Foreskin keratinocyte (primary cell): ENCODE measurements at places on chromosomes 7 and 10. TPM values are rescaled to one million over a fixed set of nuclear protein-coding genes. Genes with fewer than 3 reads are reported as not detected.

DNA sequence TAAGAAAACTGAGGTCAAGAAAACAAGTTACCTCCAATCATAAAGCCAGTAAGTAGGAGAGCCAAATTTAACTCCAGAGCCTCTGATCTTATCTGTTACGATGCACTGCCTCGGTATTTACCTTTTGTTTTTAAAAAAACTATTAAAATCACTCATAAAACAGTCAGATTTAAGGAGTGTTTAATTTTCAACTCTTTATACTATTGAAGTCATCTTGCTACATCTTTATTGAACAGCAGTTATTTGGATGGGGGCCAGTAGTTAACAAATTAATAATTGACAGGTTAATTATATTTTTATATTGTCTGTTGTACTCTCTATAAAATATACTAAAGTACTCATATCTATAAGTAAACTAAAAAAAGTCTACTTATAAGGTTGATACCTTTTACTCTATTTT, 24.6 kb downstream of the ADIRF start:
- DNase-seq: no peak

DNA sequence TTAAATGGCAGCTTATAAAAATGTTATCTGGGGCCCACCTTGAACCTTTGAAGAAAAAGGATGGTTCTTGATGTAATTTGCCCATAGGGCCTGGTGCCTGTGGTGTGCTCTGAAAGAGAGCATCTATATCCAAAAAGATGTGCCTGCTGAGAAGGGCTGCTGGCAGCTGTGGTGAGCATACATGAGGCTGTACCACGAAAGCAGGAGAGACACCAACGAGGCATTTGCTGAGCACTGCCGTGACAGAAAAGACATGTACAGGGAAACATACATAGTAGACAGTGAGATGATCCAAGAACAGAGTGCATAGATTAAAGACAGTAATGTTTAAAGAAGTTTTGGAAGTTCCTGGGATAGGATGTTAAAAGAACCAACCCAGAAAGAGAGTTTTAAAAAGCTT, 664.5 kb downstream of the PHTF2 start:
- DNase-seq: no peak

- no peak for DNase-seq
Measured at GRCh38 chr10:83515001-83515400, 624.3 kb upstream of the GHITM start.

DNA sequence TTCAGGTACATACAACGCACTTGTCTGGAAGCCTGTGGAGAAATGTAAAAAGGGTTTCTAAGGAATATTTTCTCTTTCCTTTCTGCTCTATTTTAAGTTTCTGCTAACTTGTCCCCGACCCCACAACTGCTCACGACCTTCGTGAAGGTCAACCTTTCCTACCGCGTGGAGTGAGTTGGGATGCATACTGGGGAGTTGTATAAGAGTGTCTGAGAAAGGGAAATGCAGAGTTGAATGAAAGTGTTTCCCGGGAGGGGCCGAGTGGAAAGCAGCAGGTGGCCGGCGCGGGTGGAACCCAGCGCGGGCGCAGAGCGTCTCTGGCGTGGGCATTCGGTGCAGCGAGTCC, 17.9 kb upstream of the ACBD5 start:
- DNase-seq: no peak

DNA sequence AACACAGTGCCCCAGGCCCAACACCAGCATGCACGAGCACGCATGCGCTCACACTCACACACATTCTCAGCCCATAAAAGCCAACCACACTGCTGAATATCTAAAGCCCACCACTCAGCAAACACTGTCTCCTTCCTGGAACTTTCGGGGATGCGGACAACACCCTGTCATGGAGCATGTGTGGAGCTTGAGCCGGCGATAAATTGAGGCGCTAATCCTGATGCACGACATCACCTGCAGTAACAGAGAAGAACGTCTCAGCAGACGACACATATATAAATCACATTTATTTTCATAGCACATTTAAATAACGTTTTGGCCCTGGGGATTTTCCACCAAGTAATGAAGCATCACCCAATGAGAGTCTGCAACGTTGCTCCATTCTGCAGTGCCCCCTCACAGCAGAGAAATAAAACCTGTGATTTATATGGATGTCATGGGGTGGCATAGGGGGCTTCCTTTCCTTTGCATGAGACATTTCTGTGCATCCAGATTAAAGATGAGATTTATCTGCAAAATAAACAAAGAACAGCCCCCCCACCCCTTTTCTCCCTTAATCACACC, 267.7 kb upstream of the NFE2L3 start:
- DNase-seq: no peak

GRCh38 chr7:80057488-80057887, 77.1 kb upstream of the GNAI1 start:
- DNase-seq: no peak

- no peak for DNase-seq
Measured at GRCh38 chr7:930975-931758, 23.3 kb downstream of the ADAP1 start.

GRCh38 chr10:117581961-117582360, 39.4 kb downstream of the EMX2 start:
- no peak for DNase-seq

GRCh38 chr7:84953234-84953633, 233.6 kb downstream of the SEMA3D start:
- no peak for DNase-seq

- no peak for DNase-seq
Measured at GRCh38 chr10:59176241-59177030, at the start of gene PHYHIPL. PHYHIPL (plus strand) TSS chr10:59176643; CDS start chr10:59176854, 211 bp downstream.

DNA sequence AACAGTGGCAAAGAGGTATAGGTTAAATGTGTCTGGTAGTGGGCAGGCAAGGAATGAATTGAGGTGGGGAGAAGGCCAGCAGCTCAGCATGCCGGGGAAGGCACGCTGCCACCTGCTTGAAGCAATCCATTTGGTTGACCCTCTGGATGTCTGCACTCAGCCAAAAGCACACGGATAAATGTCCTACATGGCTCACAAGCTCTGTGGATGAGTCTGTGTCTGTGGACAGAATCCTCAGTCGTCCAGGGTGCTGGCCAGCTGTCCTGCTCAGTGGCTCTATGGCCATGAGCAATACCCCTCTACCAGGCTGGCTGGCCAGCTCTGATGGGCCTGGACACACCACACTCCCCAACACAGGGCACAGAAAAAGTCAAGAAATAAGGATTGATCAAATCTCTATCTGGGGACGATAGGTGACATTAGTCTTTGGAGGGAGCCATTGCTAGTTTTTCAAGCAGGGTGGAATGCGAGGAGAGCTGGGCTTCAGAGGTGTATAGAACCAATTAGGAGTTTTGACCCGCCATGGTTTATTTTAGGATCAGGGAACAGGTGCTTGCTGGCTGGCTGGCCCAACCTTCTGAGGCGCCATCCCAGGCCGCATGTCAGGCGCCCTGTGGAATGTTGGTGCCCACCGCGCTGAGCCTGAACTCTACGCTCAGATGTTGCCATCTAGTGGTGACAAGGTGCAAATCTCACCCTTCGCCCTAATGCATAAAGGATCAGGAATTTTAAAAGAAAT, 493.4 kb downstream of the TNS3 start:
- DNase-seq: no peak

- no peak for DNase-seq
Measured at GRCh38 chr7:132608523-132608922, 32.3 kb upstream of the PLXNA4 start.

DNA sequence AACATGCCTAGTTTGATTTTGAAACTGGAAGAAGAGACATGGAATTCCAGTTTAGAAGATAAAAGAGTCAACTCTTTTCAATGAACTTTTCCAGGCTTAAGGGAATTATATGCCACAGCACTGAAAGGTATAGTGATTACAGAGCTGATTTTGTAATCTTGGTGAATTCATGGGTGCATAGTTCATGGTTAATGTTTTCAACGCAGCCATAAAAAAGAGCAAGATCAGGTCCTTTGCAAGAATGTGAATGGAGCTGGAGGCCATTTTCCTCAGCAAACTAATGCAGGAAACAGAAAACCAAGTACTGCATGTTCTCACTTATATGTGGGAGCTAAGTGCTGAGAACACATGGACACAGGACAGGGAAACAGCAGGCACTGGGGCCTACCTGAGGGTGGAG, 94.2 kb downstream of the CUBN start:
- DNase-seq: no peak

- no peak for DNase-seq
Measured at GRCh38 chr10:38032886-38033285, 22.4 kb downstream of the ZNF33A start.

GRCh38 chr7:36723951-36724664, at the start of gene AOAH:
AOAH (minus strand) TSS chr7:36724494; CDS start chr7:36724148, 346 bp downstream.
- DNase-seq: no peak

- DNase-seq: no peak
Measured at GRCh38 chr7:150629347-150629746, 2.8 kb downstream of the GIMAP6 start.

- DNase-seq: no peak
Measured at GRCh38 chr10:73459683-73460314, 26.4 kb upstream of the MSS51 start.

GRCh38 chr7:468681-469562, 50.7 kb downstream of the PDGFA start:
- DNase-seq: no peak

- DNase-seq: no peak
Measured at GRCh38 chr10:5971886-5972285, 5.5 kb downstream of the IL15RA start.

DNA sequence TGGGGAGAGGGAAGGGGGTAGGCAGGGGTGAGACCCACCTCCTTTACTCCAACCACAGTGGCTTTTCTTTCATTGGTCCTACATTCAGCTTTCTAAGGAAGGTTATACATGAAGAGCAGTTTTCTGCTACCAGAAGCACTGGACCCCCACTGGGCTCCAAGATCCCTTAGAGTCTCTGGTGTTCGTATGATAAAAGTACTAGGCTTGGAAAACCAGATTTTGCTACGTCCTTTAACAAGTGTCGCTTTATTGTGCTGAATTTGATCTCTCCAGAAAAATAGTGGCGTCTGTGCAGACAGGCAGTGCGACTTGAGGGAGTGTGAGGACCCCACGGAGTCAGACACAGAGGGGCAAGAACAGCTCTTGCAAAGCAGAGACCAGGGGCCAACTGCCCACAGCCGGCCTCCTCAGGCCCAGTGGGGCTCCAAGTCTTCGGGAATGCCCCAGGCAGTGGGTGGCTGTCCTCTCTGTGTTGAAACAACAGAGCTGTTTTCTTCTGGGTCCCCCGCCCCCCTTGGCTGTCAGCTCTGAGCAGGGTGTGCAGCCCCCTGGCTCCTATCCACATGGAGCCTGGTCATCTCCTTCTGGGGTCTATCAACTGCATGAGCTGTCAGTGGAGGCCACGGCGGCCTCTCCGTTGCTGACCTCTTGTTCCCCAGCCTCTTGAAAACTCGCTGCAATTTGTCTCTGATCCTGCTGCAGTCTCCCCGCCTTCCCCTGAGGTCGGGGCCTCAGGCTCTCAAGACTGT, 333.2 kb downstream of the RPS24 start:
- no peak for DNase-seq

GRCh38 chr10:122140941-122141623, 130.0 kb upstream of the BTBD16 start:
- peak; percentile 87 for DNase-seq

GRCh38 chr10:43221419-43222209, 45.3 kb downstream of the RASGEF1A start:
- DNase-seq: no peak

DNA sequence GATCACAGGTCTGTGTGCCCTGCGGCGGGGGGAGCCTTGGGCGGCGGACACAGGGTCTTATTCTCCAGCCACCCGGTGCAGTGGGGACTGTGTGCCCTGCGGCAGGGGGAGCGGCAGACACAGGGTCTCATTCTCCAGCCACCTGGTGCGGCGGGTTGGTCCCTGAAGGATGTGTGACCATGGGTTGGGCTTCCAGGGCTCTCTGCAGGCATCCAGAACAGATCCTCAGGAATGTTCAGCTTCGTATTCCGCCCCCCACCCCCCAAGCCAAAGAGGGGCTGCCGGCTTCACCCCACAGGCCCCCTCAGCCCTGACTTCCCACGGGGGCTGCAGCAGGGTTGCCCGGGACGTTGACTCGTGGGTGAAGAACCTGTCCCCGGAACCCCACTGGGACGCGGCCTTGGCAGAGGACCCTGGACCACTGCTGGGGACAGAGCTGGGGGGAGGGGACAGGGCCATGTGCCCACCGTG, 154.5 kb upstream of the PPP2R2D start:
- no peak for DNase-seq

GRCh38 chr10:132374176-132374575, 22.8 kb upstream of the PWWP2B start:
- no peak for DNase-seq

DNA sequence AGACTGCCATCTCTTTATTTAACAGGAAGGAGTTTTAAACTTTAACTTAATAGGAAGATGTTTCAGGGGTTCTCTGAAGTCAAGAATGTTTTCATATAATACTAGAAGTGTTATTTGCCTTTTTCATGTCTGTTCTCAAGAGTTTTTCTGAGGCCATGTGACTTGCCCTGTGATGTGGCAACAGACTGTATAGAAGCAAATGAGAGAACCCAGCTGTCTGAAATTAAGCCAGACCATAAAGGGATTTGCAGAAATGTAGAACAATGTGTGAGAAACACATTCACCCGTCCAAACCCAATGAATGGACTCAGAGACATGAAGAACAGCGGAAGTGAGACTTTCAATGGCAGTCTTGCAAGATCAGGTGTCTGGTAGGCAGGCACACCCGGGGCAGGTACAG, 23.8 kb downstream of the MAPK8 start:
- no peak for DNase-seq

Gene HDAC9
- total RNA-seq: 19.5 and 24.9 TPM in 2 replicates

Gene CASP7
- total RNA-seq: 24.8 and 31.8 TPM in 2 replicates

Gene HOXA2
- 0.25 and 0.31 TPM in 2 replicates for total RNA-seq

Gene OR2A7
- total RNA-seq: 3.3 and 11.6 TPM in 2 replicates

Gene EPO
- 0.21 and 0.41 TPM in 2 replicates for total RNA-seq

Gene PLCE1
- 0.07 and 0.11 TPM in 2 replicates for total RNA-seq

Gene ASB10
- total RNA-seq: not detected in 2 replicates

Gene CALN1
- total RNA-seq: not detected in 2 replicates

Gene LRRC18
- total RNA-seq: not detected in 2 replicates

Gene IFIT3
- total RNA-seq: 54.8 and 78.5 TPM in 2 replicates

Gene SNCG
- 1.5 and 1.7 TPM in 2 replicates for total RNA-seq

Gene CUZD1
- total RNA-seq: 0.92 and 1.0 TPM in 2 replicates

Gene ASIC3
- 0.25 and 0.95 TPM in 2 replicates for total RNA-seq

Gene ZNF467
- total RNA-seq: 0.35 and 0.48 TPM in 2 replicates

Gene ZNF680
- total RNA-seq: 6.7 and 8.2 TPM in 2 replicates

Gene CDC14C
- total RNA-seq: 0.04 TPM in 1 of 2 replicates, not detected in the other

Gene PALD1
- total RNA-seq: 0.04 and 0.07 TPM in 2 replicates

Gene OR2A1
- total RNA-seq: not detected in 2 replicates

Gene PTPRE
- total RNA-seq: 14.9 and 15.4 TPM in 2 replicates

Gene CALML5
- total RNA-seq: 2.4 and 65.7 TPM in 2 replicates
